ENCODE measurements at places on chromosomes 4 and X.

GRCh38 chrX:24018809-24019208 is 8.2 kb downstream of the KLHL15 start:
- no peak for DNase-seq

DNA sequence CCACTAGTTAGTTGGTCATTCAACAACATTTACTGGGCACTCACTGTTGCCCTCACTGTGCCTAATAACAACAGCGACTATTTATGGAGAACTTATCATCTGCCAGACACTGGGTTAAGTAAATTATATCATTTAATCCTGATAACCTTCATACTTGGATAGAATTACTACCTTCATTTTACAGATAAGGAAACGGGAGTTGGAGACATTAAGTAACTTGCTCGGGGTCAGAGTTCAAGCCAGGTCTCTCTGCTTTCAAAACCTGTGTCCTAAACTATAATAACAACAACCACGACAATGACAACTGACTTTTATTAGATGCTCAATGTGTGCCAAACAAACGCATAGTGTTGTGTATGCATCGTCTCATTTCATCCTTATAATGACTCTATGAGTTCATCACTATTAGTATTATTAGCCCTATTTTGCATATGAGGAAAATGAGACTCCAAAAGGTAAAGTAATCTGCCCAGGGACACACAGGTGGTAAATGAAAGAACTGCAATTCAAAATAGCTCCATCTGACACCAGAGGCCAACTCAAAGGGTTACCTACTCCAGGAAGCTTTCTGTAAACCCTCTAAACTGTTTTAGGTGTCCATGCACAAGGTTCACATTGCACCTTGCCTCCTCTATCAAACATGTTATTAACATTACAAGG is 98.4 kb upstream of the ACSL4 start:
- no peak for DNase-seq

DNA sequence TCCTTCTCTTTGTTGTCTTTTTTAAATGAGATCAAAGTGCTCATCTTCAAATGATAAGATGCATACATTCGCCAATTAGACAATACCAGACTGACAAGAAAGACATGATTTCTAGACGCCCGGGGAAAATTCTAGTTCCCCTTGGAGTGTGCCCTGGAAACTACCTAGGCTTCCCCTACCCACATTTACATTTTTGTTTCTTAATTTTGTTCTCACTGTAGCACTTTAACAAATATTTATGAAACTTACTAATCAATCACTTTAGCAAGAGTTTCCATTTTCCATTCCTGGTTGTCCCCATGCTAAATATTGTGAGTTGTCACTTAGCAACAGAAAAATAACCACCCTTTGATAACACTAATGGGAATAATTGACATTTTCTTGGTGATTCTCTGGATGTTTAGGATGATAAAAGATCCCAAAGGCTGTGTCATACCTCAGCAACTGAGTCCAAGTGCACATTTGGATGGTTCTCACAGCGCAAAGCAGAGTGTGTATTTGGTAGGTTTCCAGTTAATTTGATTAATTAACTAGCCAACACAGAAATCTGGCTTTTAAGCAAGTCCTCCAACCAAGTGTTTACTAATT is 69.6 kb downstream of the FGFBP1 start:
- no peak for DNase-seq

- DNase-seq: no peak
Measured at GRCh38 chrX:102604327-102604726, 5.0 kb downstream of the ARMCX5 start.

GRCh38 chr4:129545599-129546278 is 449.8 kb downstream of the C4orf33 start:
- DNase-seq: no peak

DNA sequence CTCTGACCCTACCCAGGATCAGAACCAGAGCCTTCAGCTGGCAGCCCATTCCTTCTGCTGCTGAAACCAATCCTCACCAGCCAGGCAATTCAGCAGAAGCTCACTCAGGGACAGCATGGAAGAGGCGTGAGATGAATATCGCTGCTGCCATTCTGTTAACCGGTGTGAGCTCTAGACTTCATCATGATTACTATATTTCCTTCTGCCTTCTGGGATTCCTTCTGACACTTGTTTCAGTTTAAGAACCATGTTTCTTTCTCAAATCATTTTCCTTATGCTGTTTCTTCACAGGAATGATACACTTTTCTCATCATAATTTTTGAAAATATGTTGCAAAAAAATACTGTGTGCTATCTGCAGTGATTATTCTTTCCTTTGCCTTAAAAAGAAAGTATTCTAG is 473.4 kb upstream of the FTHL17 start:
- DNase-seq: no peak

- no peak for DNase-seq
Measured at GRCh38 chr4:171235521-171235920, 577.7 kb upstream of the GALNTL6 start.

DNA sequence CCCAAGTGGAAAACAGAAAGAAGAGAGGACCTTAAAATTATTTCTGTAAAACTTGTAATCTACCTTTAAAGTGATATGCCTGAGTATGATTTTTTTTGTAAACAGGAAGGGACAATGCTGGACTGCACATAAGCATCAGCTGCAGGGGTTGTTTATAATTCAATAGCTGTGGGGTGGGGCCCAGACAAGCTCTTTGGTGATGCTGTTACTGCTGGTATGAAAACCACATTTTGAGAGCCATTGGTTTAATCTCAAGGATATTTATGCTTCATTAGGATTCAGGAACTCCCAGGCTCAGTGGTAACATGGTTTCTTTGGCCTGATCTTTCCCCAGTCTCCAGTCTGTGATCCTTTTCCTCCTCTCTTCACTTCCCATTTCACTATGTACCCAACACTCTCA is 34.3 kb upstream of the GRPR start:
- DNase-seq: no peak

GRCh38 chrX:40102393-40103381 is 4.9 kb upstream of the BCOR start:
- DNase-seq: no peak

DNA sequence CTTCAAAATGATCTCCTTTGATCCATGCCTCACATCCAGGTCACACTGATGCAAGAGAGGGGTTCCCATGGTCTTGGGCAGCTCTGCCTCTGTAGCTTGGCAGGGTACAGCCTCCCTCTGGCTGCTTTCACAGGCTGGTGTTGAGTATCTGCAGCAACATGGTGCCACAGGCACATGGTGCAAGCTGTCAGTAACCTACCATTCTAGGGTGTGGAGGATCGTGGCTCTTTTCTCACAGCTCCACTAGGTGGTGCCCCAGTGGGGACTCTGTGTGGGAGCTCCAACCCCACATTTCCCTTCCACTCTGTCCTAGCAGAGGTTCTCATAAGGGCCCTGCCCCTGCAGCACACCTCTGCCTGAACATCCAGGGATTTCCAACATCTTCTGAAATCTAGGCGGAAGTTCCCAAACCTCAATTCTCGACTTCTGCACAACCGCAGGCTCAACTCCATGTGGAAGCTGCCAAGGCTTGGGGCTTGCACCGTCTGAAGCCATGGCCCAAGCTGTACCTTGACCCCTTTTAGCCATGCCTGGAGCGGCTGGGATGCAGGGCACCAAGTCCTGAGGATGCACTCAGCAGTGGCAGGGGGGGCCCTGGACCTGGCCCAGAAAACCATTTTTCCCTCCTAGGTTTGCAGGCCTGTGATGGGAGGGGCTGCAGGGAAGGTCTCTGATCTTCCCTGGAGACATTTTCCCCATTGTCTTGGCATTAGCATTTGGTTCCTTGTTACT is 137.8 kb upstream of the NUDT6 start:
- no peak for DNase-seq

GRCh38 chrX:10726647-10727046 is 106.3 kb upstream of the MID1 start:
- no peak for DNase-seq

GRCh38 chr4:183118585-183118984 is 19.5 kb downstream of the WWC2 start:
- no peak for DNase-seq
